ENCODE measurements at places on chromosomes 2 and 18.

- DNase-seq = no peak
Measured at GRCh38 chr2:175737722-175738361, 264.2 kb downstream of the LNPK start.

GRCh38 chr2:11444737-11445136 lies 21.2 kb downstream of the E2F6 start:
- no peak for DNase-seq

GRCh38 chr2:191804766-191805165 lies 42.1 kb downstream of the CAVIN2 start:
- DNase-seq = no peak

DNA sequence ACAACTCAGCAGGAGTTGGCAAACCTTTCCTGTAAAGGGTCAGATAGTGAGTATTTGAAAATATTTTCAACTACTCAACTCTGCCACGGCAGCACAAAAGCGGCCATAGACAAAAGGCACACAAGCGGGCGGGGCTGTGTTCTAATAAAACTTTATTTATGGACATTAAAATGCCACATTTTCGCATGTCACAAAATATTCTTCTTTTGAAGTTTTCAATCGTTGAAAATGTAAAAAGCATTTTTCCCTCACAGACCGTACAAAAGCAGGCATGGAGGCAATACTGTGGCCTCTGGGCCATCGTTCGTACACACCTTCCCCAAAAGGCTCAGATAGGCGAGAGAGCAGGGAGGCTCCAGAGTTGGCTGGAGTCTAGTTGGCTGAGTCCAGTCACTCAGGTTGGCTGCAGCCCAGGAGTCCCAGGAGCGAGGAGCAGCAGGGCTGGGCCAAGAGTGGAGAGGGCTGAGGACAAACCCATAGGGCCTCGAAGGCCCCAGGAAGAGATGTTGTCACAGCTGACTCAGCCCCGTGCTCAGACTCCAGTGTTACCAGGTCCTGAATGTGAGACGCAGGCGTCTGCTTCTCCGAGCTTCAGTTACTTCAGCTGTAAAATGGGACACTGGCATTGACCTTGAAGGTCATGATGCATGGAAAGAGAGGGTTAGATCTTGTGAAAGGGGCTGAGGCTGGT lies 42.5 kb downstream of the SDC1 start:
- no peak for DNase-seq

GRCh38 chr2:46167406-46167805 lies 129.8 kb upstream of the EPAS1 start:
- DNase-seq = no peak

GRCh38 chr18:68438983-68439382 lies 275.9 kb downstream of the TMX3 start:
- DNase-seq = no peak

- no peak for DNase-seq
Measured at GRCh38 chr2:71464389-71464788, 11.0 kb downstream of the DYSF start.

GRCh38 chr2:145460112-145460511 lies 940.2 kb upstream of the ZEB2 start:
- DNase-seq = no peak

DNA sequence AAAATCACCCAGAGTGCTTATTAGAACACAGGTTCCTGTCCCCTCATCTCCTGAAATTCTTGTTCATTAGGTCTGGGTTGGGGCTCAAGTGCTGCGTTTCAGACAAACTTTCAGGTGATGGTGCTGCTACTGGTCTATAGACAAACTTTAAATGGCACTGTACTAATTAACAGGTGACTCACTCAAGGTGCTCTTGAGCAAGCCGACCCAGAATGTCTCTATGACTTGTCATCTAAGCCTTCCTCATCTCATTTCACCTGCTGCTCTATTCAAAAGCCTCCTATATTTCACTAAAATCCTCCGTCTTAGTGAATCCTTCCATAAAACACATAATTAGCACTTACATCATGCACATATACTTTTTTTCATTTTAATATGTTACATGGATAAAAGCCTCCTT lies 29.9 kb upstream of the STK39 start:
- DNase-seq = no peak

DNA sequence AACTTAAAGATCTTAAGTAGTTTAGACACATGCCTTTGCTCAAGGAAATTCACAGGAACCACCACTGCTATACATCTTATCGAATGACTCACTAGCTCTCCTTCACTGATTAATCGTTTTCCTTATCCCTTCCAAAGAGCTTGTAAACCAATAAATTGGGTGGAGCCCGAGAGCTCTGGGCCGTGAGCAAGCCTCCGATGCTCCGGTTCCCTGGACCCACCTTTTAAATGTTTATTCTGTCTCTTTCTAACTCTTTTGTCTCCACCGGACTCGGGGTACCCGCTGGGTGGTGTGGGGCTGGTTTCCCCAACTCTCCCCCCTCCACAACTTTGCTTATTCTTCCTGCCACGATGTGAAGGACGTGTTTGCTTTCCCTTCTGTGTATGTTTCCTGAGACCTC lies 292.9 kb upstream of the TMEFF2 start:
- no peak for DNase-seq

- DNase-seq = no peak
Measured at GRCh38 chr2:241794250-241794823, 14.7 kb upstream of the NEU4 start.

DNA sequence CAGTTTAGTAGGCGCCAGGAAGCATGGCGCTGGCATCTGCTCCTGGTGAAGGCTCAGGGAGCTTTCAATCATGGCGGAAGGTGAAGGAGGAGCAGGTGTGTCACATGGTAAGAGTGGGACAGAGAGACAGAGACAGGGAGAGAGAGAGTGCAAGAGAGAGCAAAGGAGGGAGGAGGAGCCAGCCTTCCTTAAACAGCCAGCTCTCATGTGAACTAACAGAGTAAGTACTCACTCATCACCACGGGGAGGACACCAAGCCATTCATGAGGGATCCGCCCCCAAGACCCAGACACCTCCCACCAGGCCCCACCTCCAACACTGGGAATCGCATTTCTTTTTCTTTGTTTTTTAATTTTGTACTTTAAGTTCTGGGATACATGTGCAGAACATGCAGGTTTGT lies 40.8 kb upstream of the CLASP1 start:
- no peak for DNase-seq

- no peak for DNase-seq
Measured at GRCh38 chr2:227152093-227152766, 11.8 kb downstream of the COL4A4 start.

DNA sequence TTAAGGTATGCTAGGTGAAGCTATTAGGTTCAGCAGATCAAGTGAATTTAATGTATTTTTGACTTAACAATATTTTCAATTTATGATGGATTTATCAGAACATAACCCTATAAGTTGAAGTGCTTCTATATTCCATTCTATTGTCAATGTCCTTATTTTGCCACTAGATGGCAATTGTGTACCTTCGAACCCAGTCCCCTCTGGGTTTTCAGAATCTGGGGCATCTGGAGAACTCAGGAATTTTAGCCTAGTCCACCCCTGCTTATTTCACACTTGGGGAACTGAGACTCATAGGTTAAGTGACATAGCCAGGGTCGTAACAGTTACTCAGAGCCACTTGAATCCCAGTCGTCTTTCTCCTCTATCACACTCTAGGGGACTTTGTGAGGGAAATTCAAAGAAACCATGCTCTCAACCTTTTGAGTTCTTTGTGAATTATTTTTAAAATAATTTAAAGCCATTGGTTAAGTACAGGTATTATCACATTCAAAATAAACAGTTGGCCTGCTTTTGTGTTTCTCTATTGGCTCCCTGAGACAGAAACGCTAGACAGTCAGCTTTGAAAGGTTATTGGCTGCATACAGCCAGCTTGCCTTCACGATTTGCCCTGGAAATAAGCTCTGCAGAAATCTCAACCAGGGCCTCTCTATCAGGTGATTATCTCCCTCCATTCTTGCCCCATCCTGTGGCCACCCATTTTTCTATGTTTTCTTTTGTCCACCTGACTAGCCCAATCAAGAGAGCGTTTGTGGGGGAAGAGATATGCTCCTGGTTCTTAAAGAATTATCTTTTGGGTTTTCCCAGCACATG lies 145.0 kb downstream of the TTC27 start:
- no peak for DNase-seq

DNA sequence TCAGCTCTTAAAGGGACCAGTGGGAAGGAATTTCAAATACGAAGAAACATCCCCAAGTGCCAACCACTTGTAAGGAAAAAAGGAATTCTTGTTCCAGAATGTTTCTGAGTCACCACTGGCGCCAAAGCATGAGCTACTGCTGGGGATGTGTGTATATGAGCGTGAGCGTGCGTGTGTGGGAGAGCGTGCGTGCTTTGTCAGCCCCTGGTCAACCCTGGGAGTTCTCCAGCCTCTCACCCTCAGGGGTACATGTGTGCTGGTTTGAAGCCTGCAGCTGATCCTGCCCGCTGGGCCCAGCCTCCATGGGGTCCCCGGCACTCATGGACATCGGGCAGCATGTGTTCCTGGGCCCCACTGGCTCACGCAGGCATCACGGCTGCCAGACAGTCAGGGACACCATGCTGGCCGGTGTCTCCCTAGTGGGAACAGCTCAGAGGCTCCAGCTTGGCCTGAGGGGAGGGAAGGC lies 17.1 kb downstream of the HS6ST1 start:
- DNase-seq = no peak

DNA sequence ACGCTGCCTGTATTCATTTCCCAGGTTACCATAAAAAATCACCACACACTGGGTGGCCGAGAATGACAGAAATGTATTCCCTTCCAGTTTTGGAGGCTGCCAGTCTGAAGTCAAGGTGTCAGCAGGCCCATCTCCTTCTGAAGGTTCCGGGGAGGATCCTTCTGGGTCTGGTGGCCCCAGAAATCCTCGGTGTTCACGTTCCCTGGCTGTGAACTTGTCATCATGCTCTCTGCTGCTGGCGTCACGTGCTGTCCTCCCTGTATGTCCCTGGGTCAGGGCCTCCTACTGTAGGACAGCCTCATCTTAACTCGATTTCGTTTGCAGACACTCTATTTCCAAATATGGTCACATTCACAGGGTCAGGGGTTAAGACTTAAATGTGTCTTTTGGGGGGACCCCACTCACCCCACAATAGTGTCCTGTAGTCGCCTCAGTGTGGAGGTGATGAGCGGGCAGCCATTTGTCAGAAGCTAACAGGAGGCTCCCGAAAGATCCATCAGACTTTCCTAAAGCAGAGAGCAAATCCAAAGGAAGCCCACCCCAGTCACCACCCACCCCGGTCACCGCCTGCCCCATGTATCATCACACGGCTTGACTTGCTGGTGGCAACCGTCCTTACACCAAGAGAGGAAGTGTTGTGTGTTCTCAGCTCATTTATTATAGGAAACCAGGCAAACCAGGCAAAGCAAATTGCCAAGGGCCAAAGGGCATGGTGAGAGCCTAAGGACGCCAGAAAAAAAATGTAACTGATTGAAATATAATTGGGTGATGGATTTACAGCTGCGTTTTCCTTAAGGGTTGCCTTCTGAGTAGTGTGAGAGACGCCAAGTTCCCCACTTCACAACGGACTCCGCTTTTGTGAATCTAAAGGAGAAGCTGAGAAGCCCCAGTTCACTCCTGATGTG lies 148.8 kb upstream of the ZNF236 start:
- no peak for DNase-seq

- DNase-seq = no peak
Measured at GRCh38 chr2:2056531-2056930, 274.5 kb downstream of the MYT1L start.

DNA sequence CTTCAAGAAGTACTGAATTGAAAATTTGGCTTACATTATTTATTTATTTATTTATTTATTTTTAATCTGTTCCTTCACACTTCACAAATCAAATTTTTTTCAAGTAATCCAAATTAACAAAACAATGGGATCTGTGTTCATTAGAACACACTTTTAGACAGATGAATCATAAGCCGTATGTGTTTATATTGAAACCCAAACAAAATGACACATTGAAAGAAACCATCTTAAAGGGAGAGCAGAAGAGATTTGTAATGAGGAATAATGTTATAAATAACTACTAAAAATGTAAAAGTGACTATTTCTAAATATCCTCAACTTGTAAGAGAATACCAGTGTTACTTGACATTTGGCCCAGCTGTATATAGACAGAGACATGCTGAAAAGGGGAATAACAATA lies 991.0 kb upstream of the CHAC2 start:
- no peak for DNase-seq

- no peak for DNase-seq
Measured at GRCh38 chr18:495017-495416, 5.5 kb downstream of the COLEC12 start.

- DNase-seq = no peak
Measured at GRCh38 chr2:241156971-241157441, 6.7 kb downstream of the PPP1R7 start.

GRCh38 chr2:173130496-173131465 lies 55.1 kb downstream of the MAP3K20 start:
- no peak for DNase-seq

- no peak for DNase-seq
Measured at GRCh38 chr18:31129398-31130115, 27.3 kb upstream of the DSC2 start.

GRCh38 chr2:72118386-72118785 lies 29.3 kb downstream of the CYP26B1 start:
- no peak for DNase-seq

DNA sequence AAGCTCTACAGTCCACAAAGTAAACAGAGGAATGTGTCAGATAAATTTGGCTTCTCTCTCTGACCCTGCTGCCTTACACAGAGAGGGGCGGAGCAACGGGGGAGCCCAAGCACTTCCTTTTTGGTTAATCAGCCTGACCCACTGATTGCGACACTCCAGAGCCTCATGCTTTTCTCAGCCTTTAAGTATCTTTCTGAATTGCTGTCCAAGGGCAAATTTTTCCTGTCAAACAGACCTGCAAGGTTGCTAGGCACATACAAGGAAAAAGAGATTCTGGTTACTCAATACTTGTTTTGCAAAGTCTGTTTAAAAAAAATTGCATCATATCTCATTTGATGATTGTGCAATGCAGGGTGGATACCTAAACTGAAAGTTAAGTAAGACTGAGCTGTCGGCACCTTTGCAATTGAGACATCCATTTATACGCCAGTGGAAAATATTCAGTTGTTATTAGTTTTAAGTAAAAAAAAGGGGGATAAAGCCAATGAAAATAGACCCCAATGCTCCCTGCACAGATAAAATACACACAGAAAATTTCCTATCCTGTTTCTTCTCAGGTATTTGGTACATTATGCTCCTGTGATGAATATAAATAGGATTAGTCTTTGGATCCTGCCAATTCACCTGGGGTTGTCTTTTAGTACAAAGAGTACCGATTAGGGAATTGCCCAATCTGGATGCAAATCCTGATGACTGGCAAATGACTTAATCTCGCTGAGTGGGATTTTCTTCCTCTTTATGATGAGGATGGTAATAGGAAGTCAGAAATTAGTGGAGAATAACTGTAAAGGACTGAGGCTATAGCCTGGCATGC lies 260.2 kb upstream of the TRIB2 start:
- DNase-seq = peak; percentile 62

- no peak for DNase-seq
Measured at GRCh38 chr2:218873359-218874194, 7.1 kb upstream of the WNT10A start.

GRCh38 chr2:212640428-212640827 lies 101.8 kb upstream of the ERBB4 start:
- DNase-seq = no peak

DNA sequence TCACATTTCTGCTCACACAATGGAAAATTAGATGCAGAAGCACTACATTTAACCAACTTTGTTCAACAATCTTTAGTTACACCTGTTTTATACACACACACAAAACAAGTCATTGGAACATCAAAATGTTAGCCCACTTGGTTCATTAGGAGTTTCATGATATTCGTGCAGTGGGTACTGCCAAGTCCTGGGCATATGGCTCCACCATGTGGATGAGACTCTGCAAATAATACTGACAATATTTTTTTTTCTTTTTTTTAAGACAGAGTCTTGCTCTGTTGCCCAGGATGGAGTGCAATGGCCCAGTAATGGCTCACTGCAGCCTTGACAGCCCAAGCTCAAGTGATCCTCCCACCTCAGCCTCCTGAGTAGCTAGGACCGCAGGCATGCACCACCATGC lies 34.5 kb upstream of the GRB14 start:
- no peak for DNase-seq
